ENCODE measurements at places on chromosomes 16 and 17.

DNA sequence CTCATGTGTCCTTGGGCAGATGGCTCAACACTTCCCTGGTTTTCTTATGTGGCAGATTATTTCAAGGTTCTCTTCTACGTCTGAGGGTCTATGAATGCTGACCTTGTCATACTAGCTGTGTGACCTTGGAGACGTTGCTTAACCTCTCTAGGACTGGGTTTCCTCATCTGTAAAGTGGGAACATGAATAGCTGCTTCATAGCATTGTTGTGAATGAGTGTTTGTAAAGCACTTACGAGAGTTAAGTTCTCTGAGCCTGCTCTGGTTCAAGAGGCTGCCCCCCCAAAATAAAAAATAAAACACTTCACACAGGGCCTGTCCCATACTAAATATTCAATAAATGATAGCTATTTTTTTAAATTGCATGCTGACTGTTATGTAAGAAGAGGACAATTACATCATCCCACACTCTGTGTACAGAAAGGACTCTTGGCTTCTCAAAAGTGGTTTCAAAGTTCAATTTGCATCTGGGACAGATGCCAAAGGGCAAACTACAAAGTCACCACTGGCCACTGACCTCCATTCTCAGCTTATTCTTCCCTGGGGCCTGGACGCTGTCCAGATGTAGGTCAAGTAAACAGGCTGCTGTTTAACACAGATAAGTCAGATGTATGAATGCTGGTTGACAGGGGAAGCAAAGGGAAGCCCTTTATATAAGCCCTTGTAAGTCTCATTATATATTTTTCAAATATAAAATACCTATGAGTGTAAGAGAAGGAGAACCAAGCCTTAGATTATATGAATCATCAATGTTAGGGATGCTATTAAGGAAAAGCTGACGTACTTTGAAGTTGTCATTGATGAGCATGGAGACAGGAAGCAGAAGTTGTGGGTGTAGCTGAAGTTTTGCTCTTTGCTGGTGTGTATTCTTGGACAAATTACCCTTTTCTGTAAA lies 15.4 kb upstream of the NDEL1 start:
- DNase-seq, result no peak

DNA sequence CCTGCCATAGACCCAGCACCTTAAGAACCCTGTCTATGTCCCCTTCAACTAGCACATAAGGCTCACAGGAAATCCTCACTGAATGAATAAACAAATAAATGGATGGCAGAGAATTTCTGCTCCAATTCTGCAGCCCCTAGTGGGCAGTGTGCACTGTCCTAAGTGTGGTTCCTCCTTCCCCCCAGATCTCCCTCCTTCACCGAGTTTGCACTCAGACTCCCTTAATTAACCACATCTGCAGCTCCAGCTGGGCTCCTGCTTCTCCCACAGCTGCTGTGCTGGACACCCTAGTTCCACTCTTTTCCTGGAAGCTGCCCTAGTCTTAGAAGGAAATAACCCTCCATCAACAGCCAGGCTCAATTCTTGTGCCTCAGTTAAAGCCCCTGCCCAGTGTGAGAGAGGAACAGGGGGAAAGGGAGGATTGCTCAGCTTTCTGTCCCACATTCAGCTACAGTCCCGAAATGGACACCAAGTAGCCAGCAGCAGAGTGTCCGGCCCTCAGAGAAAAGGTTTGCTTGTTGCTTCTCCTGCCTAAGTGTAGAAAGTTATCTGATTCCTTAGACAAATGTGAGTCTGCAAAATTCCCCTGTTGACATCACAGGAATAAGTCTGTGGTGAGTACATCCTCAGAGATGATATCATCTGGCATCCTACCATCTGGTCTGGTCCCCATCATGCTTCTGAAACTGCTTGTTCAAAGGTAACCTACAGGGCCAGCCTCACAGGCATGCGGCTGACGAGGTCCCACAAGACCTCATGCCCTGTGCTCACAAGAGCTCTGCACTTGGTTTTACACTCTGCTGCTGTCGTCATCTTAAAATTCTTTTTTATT lies 12.3 kb downstream of the LRRC3C start:
- DNase-seq, result no peak

- DNase-seq, result no peak
Measured at GRCh38 chr16:425740-426114, 278 bp downstream of the RAB11FIP3 start.

DNA sequence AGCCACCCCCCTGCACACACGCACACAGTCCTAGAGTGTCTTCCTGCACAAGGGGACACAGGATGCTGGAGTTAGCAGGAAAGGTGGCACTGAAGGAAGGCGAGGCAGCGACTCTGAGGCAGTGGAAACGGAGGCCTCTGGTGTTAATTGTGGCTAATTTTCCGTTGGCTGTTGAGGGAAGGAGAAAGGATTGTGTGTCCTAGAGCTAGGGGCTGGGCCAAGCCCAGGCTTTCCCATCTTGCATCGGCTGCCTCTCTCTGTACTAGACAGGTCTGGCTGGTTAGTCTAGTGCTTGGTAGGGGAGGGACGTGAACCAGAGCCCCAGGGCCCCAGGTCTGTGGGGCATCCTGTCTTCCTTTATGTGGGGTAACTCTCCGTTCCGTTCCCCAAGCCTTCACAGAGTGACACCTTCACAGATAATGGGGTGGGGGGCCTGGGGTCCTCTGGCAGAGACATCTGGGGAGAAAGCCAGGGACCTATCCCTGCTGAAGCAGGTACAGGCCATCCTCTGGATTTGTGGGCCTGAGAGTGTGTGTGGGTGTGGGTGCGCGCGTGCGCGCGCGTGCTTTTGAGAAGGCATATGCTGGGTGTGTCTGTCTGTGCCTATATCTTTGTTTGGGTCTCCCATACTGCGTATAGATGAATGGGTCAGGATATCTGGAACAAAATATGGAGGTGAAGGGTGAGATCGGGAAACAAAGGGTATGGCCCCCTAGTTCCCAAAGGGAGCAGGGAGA lies at the start of gene CHD3:
Gene CHD3 (plus strand): TSS at position 606 of the 737 bp plus-strand sequence. CDS start 212 bp downstream, outside the sequence.
- DNase-seq, result peak; percentile 50

DNA sequence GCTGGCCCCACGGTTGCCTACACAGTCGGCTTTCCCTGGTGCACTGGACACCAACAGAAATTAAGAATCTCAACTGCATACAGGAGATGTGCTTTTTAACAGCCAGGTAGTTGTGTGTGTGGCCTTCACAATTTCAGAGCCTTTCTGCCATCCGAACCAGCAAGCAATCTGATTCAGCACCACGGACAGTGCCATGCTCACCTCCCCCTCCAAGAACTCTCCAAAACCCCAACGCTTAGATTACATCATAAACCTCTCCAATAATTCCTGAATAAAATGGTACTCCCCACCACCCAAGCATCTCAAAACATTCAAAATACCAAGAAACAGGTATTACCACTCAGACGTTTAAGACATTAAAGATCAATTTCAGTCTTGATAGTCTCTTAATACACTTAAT lies 31.8 kb downstream of the USP7 start:
- DNase-seq, result peak; percentile 41

DNA sequence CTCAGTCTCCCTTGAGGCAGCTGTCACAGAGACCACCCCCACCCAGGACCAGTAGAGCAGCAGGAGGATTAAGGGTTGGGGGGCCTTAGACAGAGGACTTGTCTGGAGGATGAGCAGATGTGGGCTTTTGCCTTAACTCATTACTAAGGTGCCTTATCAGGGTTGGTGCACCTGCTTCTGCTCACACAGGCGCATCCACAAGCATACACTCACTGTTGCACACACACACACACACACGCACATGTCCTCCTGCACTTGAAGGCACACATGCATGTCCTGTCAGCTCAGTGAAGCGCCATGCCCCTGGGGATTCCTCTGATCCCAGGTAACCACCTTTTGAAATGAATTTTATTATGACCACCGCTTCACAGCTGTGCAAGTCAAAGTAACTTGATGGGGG lies 1.2 kb downstream of the GFAP start:
- DNase-seq, result no peak

DNA sequence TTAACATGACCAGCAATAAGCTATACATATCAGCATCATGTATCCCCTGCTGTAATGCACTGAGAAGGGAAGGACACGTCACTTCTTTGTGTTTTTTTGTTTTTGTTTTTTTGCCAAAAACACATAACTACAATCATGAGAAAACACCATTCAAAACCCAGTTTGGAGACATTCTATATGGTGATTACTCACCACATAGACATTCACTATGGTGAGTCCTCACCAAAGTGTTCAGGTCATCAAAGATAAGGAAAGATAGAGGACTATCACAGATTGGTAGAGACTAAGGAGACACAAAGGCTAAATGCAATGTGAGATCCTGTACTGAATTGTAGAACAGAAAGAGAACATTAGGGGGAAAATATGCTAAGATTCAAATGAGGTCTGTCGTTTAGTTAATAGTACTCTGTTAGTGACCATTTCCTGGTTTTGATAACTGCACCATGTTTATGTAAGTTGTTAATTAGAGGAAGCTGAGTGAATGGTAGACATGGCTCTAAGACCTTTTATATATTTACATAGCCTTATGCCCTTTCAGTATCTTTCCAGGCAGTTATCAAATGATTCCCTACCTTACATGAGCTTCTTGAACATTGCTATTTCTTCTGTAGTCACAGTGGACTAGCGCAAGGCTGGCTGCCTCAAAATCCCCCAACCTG lies 46.6 kb downstream of the PIK3R5 start:
- no peak for DNase-seq

DNA sequence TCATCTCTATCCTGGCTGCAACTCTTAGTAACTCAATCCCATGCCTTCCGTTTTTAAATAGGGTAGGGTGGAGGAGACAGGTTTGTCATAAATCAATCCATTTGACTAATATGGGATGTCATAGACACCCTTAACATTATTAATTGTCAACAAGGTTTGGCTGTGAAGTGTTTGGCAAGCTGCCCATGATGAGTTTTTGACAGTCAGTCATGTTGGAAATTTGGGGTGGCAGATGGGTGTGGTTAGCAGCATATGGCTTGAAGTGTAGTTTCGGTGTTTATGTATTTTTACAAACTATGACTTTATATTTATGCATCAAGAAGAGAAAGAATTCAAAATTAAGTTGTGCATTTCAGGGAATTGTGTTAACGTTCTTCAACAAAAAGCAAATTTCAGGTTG lies 221.8 kb upstream of the CDH5 start:
- no peak for DNase-seq

DNA sequence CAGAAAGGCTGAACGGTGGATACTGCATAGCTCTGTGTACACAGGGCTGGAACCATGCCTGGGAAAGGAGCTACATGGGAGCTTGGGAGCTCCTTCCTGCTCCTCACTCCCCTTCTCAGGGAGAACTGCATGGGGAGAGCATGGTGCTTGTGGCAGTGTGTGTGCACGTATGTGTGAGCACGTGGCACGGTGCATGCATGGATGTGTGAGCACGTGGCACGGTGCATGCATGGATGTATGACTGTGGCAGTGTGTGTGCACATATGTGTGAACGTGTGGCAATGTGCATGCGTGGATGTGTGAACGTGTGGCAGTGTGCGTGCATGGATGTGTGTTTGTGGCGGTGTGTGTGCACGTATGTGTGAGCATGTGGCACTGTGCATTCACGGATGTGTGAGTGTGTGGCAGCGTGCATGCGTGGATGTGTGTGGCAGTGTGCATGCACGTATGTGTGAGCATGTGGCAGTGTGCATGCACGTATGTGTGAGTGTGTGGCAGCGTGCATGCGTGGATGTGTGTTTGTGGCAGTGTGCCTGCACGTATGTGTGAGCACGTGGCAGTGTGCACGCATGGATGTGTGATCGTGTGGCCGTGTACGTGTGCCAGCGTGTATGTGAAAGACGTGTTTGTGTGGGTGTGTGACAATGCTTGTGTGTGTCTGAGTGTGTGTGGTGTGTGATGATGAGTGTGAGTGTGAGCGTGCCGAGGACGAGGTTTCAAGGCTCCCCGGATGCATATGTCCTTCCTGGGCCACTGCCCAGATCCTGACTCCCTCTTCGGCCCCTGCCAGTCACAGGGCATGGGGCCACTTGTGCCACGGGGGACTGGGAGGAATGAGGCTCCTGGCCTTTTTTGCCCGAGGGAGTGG lies 52.4 kb upstream of the JPH3 start:
- no peak for DNase-seq

DNA sequence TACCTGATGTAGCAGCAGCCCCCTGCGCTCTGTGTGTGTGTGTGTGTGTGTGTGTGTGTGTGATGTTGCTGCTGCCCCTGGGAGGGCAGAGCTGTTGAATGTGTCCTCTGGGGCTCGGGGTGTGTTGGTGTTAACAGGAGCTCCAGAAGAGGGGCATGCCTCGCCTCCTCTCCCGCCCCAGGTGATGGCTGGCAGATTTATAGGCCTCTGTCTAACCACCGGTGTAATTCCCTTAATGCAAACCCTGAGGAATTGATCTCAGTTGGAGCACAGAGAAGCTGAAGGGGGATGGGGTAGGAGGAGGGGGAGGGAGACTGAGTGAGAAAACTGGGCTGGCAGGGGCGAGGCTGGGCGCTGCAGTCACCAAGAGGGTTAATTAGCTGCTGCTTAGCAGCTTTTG lies 10.0 kb downstream of the CACNA1G start:
- DNase-seq, result no peak

DNA sequence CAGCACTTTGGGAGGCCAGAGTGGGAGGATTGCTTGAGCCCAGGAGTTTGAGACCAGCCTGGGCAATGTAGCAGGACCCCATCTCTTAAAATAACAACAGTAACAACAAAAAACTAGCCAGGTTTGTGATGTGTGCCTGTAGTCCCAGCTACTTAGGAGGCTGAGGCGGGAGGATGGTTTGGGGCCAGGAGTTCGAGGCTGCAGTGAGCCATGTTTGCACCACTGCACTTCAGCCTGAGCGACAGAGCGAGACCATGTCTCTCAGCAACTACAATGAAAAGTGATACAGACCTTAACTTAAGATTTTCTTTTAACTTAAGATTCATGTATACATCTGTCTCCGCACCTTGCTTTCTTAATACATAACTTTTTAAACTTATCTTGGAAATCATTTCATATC lies 17.2 kb downstream of the NKD1 start:
- no peak for DNase-seq

DNA sequence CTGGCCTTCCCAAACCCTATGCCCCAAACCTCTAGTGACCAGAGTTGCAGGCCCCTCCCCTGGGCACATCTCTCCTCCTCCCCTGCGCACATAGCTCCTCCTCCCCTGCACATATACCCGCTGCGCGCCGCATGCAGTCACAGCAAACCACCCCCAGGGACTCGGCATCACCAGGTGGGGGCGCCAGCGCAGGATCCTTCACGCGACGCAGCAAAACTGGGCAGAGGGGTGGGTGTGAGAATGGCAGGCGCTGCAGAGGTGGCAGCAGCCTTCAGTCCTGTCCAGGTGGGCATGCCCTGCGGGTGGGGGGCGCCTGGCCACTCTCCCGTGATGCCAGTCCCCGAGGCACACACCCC lies 5.6 kb downstream of the CORO6 start:
- DNase-seq, result peak; percentile 90

DNA sequence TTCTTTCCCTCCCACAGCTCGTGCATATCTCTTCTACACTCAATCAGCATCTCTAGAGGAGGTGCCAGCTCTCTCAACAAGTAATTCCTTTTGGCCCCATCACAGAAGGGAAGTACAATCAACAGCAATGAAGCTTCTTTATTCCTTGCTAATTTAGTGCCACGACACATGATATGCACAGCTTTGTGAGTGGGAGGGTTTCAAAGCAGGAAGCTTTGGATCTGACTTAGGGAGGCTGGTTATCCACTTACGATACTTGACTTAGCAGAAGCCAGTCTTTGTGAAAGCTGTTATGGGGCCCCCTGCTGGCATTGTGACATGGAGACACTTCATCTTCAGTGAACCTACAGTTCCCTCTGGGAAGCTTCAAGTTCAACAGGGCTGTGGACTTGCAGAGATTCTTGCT lies 81.0 kb downstream of the TMEM100 start:
- DNase-seq, result no peak
